ENCODE measurements at places on chromosomes 1 and 21.

- DNase-seq, result no peak
These were observed 4.9 kb upstream of the C1orf74 start for GRCh38 chr1:209789245-209789644.

GRCh38 chr1:211338224-211338620 lies 11.6 kb downstream of the TRAF5 start:
- no peak for DNase-seq

DNA sequence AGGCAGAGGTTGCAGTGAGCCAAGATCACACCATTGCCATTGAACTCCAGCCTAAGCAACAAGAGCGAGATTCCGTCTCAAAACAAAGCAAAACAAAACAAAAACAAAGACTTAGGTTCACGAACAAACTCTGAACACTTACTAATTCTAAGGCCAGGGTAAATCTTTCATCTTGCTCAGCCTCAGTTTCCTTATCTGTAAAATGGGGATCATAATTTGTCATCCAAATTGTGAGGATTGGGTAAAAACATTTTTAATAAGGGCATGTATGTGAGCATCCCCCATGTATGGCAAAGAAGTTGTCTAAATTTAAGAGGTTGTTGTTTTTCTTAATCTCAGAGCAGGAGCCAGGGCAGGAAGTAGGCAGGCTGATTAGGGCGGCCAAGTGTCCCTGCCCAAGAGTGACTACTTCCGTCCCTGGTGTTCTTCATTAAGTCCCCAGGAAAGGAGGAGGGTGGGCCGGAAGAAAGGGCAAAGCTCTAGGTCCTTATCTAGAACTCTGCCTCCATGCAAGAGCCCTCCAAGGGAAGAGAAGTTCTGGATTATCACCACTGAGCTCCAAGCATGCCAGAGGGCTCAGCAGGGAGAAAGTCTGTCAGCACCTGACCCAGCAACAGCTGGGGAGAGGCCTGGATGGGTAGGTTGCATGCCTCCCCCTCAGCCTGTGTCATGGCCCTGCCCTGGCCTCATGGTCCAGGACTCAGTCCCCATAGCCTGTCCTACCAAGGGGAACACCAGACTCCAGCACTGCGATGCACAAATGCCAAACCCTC lies 49.9 kb upstream of the CLIC4 start:
- no peak for DNase-seq

DNA sequence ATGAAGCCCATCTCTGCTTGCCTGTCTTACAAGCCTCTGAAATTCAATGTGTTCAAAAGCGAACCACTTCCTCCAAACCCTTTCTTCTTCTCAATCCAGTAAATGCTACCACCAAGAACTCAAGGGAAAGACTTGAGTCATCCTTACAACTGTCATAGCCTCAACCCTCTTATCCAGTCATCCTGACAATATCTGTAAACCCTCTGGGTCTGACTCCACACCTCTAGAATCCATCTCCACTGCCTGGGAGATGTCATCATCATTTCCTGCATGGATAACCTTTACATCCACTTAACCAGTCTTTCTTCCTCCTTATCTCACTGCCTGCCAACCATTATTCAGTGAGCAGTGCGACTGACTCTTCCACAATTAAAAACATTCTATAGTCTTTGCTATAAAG lies 441.1 kb downstream of the SETD4 start:
- no peak for DNase-seq

GRCh38 chr1:32040711-32041110 lies 27.0 kb downstream of the KHDRBS1 start:
- DNase-seq, result no peak

GRCh38 chr1:48654606-48655210 lies 122.0 kb downstream of the BEND5 start:
- DNase-seq, result no peak

- DNase-seq, result no peak
These were observed 5.5 kb upstream of the ST6GALNAC3 start for GRCh38 chr1:76068953-76069561.

GRCh38 chr1:89896105-89896942 lies 75.5 kb downstream of the LRRC8D start:
- no peak for DNase-seq

DNA sequence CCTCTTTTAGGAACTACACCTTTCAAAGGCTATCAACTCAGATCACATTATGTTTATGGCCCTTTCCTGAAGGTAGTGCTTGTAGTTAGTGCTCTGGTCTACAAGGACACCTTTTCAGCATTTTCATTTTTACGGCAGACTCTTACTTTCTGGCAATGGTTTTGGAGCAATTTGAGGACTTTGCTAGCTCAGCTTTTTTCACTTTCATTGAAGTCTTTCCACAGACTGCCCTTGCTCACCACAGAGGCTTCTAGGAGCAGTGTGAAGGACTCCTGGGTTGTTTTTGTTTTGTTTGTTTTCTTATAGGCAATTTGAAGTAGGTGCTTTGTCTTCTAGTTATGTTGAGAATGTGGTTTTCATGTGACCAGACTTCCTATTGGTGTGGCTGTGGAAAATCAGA lies 43.1 kb downstream of the CD55 start:
- no peak for DNase-seq

DNA sequence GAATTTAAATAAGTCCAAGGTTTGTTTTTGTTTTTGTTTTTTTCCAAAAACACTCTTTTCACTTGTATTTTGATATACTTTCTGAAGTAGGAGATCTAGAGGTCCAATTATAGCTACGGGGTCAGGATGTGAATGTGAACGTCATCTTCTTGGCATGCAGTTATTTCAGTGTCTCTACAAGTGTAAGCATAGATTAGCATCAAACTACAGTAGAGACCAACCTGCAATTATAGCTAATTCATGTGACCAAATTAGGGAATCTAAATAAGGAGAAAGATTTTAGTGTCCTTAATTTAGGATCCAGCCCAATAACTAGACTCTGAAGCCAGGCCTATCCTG lies 107.3 kb upstream of the PALMD start:
- no peak for DNase-seq

DNA sequence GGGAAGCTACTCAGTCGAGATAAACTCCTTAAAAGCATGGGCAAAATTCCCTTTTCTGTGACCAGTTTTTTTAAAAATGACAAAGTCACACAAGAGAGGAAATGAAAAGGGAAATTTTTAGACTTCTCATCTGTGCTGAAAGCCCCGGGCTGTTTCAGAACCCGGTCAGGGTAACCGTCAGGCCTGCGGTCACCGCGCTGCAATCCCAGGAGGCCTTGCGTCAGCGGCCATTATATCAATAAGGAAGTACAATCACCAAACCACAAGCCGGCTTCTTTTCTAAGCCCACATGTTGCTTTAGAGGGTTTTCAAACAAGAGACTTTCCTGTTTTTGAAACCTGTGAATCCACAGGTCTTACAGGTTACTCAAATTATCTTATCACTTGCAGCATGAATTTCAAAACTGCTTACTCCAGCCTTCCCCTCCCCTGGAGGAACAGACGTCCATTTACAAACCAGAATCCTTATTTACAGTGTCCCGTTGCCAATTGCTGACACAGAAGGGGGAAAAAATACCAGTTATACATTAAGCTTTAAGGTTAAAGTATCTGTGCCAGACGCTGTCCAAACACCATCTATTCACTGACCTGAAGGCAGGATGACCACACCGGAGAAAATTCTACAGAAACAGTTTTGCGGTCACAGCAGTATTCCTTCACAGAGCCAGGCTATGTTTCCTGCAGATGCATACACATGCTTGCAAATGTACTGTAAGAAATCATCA lies 165.3 kb downstream of the TOMM20 start:
- peak; percentile 81 for DNase-seq

GRCh38 chr1:223811634-223812101 lies 34.1 kb downstream of the TP53BP2 start:
- DNase-seq, result no peak

GRCh38 chr1:160657250-160657781 lies 10.5 kb upstream of the SLAMF1 start:
- DNase-seq, result no peak

DNA sequence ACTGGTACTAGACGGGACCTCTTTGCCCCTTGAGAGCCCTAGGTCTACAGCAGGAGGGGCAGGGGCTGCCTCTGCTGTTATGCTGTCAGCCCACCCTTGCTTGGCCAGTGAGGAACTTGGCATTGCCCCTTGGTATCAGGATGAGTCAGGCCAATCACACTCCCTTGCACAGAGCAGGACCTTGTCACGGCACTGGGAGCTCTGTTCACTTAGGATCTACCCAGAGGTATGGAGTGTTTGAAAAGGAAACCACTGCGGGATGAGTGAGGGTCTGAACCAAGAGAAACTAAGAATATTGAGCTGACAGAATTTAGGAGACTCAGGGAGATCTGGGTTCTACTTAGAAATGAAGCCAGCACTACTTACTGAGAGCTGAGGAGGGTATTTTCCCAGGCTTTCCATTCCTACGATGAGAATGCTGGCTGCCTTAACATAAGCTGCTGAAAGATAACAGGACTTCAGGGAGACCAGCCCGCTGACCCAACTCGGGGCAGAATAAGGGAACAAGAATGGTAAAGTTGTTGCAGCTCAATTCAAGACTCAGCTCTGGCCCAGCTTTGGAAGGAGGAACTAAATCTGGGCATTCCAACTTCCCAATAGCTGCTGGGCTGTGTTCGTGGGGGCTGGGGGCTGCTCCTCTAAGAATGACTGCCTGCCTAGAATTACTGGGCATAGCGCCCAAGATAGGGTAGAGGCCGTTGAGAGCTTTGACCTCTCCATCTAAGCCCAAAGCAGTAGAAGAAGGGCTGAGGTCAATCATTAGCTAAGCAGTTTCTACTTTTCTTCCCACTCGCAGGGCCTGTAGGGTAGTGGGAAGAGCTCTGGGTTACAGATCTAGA lies 1.5 kb downstream of the FABP3 start:
- DNase-seq, result no peak

DNA sequence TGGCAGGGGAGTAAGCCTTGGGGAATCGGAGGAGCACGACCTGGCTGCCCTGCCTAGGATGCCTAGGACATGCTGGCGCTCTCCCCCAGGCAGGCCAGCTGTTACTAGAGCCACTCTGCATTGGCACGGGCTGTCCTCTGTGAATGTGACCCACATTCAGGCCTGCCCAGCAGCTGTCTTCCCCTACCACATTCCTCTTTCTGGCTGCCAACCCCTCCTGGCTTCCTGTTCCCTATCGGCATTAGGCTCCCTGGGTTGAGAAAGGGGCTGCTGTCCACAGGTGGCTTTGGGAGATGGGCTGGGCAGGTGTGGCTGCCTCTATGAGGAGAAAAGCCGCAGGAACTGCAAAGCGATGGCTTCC lies 2.3 kb upstream of the NFASC start:
- no peak for DNase-seq

DNA sequence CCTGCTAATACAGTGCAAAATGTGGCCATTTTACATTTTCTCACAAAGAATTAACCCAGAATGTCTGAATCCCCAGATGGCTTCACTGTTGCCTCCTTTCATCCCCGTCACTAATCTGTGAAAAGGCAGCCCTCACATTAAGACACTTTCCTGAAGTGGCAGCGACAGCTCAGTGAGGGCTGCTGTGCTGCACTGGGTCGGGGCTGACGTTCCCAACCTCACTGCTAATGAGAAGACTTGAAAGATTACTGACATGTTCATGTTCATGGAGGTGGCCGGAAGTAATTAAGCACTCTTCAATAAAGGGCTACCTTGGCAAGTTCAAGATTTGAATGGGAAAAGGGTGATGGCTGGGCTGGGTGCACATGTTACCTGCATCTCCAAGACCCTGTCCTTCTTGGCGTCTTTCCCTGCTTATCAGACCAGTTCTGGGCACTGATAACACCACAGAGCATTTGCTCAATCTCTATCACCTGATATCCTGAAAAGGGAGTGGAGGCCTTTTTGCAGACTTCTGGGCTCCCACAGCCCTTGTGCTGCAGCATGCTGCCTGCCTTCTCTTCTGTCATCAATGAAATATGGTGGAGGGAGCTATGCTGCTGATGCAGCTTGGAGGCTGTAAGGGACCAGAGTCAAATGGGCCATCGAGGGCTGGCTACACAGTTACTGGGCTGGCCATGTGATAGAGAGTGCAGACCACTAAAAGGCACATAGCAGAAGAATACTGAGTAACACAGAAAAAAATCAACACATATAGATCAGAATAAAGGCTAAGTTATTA lies 383.5 kb downstream of the PCP4 start:
- no peak for DNase-seq

GRCh38 chr1:32363713-32364112 lies 1.4 kb downstream of the TSSK3 start:
- DNase-seq, result no peak

DNA sequence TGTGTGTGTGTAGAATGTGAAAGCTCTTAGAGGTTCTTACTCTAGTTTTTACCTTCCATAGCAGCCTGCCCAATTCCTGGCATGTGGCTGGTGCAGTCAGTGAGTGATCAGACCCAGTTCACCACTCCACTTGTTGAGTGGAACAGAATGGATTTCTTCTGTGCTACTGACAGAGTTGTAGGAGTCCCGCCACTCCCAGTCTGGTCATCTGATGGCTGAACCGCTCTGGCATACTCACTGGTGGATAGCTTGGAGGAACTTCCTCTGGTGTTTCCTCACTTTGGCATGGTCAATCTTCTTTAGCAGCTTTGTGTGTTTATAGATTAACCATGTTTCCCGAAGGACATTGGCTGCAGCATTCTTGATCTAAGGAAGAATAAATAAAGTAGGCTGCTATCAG lies 106.7 kb upstream of the ADAR start:
- DNase-seq, result no peak

DNA sequence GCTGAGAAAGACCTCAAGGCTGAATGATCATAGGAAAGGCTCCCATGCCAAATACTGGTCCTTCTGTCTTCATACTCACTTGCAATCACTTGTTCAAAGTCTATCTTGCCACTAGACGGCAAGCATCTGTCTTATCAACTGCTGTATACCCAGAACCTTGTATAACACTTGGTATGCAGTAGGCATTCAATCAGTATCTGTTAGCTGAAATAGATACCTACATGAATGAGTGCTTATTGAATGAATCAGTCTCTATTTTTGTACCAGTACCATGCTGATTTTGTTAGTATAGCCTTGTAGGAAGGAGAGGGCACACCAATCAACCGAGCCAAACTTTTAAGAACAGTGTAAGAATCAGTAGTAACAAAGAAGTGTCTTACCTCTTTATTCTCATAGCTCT lies 80.6 kb downstream of the NIBAN1 start:
- no peak for DNase-seq

DNA sequence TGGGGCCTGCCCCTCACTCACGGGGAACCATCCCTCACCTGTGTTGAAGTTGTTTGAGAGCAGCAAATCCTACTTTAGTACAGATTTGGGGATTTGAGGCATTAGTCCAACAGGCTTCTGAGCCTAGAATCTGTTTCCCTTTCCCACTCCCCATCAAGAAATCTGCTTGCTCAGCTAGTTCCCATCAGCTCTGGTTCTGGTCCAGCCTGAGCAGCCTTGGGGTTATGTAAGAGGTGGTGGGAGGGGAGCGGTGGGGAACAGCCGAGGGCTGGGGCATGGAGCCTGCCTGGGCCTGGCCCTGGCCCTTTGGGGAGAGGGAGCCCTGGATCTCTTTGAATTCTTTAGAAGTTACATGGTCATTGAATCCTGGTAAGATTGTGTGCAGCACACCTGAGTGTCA lies 4.1 kb downstream of the GSTM5 start:
- no peak for DNase-seq

GRCh38 chr1:228276174-228276831 lies 68.5 kb downstream of the OBSCN start:
- DNase-seq, result no peak
